ENCODE measurements at places on chromosomes 2 and 18.
A peak's percentile ranks its signal among the peaks of the same experiment; 100 is the strongest.

- DNase-seq: peak; percentile 20
These were observed 30.0 kb downstream of the RNF125 start for GRCh38 chr18:32048507-32049091.

DNA sequence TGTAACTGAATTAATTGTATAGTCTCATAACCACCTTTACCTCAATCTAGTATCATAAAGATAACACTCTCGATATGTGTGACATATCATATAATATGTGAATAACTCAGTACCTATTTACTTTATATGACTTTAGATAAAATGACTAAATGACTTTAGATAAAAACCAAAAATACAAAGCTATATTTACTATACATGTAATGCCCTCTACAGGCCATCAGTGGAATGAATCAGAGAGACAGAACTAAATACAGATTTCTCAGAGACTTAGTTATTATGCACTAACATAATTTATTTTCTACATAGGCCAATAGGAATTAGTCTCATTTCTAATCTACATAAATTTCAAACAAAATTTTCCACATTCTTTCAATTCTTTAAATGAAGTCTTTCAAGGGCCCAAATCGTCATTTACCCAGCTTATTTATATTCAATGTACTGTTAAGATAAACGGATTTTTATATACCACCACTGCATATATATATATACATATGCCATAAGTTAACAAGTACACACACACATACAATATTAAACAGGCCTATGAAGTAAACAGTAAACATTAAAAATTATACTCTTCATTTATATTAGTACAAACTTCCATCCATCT, 219.9 kb downstream of the EXOC6B start:
- DNase-seq: no peak

DNA sequence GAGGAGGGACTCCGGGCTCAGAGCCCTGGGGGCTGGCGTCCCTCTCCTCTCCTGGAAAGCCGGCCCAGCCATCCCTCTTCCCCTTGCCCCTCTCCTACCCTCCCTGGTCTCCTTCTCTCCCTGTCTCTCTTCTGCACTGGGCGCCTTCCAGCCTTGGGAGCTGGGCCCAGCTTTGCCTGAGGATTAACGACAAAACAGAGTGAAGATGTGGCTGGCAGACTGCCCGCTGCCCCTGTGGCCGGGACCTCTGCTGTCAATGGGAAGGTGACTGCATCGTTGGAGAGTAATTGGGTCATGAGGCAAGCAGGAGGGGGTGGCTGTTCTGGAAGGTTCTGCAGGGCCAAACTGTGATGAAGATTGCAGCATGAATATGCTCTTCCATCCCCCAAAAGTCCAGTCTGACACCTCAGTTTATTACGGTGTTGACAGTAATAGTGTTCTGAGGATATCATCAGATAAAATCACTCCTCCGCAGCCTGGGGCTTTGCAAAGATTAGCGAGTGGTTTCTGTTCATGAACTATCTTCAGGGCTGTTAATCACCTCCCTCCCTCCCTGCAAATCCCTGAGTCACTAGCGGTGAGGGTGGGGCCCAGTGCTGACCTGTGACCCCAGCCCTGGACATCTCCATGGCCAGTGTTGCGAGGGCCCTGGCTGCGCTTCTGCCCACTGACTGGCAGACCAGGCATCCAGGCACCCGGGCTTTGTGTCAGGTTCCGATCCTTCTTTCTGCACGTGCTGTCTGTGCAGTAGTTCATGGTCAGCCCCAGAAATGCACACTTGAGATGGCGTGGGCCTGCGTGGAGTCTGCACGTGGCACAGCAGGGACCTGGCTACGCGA, 23.0 kb downstream of the RTP5 start:
- DNase-seq: no peak

DNA sequence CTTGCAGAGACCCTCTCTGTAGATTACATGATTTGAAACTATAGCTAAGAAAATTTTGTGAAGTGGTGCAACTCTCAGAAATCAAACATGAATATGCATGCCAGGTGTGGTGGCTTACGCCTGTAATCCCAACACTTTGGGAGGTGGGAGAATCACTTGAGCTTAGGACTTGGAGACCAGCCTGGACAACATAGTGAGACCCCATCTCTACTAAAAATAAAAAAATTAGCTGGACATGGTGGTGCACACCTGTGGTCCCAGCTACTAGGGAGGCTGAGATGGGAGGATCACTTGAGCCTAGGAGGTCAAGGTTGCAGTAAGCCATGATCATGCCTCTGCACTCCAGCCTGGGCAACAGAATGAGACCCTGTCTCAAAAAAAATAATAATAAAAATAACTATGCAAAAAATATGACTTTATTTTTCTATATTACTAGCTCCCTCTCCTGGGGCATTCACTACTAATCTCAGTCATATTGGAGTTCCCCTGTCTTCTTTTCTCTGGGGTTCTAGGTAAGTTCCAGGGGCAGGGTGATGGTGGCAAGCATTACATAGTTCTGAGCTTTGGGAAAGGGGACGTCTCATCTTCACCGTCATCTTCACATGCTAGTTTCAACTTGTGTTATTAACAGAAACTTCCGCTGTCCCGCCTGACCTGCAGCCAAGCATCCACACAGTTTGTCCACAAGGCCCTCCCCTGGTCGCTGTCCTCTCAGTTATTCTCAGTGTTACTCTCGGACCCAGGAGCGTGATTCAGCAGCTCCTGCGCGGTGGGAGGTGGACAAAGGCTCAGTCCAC, 96.8 kb upstream of the MBOAT2 start:
- DNase-seq: no peak

DNA sequence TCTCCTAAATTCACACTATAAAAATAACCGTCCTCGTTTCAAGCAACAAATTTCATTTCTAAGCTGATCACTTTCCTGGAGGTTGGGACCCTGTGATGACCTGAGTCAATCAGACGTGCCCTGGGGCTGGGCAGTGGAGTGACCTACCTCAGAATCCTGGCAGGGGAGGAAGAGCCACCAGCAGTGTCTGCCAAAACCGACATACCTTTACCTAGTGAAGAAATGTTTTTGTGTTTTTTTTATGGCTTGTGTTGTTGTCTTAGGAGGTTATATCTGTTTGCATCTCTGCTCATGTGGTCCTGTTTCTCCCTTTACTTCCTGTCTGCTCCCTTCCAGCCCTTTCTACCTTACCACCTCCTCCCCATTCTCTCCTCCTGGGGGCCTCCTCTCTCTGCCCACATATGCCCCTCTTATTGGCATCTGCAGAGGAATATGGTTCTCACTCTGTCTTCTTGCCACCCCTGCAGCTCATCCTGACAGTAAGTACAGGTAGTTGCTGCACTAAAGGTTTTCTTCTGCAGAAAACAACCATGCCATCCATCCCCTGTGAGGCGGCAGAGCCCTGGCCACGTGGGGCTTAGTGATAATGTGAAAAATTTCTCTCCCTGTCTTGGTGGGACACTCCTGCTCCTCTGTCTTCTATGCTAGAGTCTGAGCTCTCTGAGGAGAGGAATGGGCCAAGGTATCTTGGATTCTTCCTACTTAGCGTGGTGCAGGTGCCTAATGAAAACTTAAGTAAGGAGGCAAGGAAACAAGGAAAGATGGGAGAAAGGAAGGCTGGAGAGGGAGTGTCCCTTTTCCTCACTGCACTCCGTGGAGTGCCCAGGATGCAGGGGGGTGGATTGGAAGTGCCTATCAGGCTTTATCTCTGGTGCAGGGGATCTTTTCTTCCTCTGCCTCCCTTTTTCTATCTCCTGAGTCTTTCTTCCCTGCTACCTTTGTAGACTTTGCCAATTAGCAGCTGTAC, 15.4 kb downstream of the ACOXL start:
- DNase-seq: no peak

- no peak for DNase-seq
These were observed 100.7 kb upstream of the SMAD7 start for GRCh38 chr18:49051311-49051967.

GRCh38 chr2:28321426-28321825, 71.2 kb upstream of the FOSL2 start:
- no peak for DNase-seq

- DNase-seq: no peak
These were observed 46.4 kb downstream of the ACKR3 start for GRCh38 chr2:236616031-236616430.

DNA sequence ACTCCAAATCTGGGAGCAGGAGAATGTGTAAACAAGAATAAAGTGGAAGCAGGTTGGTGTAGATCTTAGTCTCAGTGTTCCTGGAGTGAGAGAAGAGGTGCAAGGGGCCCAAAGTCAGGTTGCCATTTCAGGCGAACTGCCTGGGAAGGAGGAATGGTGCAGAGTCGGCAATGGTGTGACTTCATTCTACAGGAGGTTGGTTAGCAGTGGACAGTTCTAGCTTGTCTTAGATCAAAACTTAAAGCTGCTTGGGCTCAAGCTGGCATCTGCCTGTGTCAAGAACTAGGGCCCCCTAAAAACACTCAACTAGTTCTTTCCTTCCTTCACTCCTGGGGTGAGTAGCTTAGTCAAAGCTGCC, 3.5 kb downstream of the STK16 start:
- no peak for DNase-seq

- DNase-seq: no peak
These were observed 242.6 kb downstream of the IKZF2 start for GRCh38 chr2:212908682-212909435.

DNA sequence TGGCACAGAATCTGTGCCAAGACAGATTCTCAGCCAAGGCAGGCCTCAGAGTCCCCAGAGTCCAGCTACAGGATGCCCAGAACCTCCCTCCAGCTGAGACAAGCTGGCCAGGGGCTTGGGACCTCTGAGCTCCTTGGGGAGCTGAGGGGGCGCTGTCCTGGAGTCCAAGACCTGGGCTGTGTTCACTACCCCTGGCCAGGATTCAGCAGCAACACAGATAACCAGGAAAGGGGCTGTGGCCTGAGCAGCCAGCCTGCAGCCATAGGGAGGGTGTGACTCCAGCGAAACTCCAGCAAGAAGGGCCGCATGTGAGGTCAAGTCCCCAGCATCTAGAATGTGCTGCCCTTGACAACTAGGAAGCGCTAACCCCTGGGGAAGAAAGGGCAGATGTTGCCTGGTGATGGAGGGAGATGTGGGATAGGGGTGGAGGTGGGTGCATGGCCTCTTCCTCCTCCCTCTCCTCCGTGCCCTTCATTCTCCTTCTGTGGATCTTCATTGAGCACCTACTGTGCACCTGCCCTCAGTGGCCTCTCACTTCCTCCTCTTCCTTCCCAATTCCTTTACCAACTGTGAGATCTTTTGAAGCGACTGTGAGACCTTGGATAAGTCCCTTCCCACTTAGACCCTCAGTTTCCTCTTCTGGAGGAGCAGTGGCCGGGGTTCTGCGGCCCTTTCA, 7.7 kb upstream of the ARID5A start:
- DNase-seq: no peak

DNA sequence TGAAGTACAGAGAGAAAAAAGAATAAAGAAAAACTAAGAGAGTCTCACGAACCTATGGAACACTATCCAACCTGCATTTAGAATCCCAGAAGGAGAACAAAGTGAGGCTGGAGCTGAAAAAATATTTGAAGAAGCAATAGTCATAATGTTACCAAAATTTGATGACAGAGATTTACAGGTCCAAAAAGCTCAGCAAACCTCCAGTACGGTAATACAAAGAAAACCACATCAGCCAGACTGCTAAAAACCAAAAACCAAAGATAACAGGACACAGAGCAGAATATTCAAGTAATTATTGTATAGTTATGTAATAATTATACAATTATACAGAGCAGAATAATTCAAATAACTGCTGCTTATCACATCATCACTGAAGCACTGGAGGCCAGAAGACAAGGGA, 23.7 kb downstream of the ATL2 start:
- no peak for DNase-seq

All from fibroblast of skin of left quadriceps (primary cell).